Urinary bladder (tissue), 4 donors: ENCODE measurements at places on chromosomes 5 and 9. TPM values are rescaled to one million over a fixed set of nuclear protein-coding genes. Genes with fewer than 3 reads are reported as not detected.

DNA sequence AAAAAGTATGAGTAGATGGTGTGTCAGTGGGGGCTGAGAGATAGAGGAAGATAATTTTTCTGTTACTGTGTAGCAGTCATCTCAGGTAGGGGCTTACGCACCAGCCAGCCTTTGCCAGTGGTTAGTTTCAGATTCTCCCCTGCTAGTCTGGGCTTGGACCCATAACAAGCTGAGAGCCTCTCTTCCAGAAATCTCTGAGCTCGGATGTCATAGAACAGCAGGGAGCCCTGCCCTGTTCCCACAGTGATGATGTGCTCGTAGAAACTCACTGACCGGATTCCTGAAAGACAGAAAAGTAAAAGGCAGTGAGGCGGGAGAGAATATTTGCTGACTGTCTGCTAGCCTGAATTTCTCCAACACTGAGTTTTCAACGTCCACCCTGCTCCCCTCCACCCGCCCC lies 37.2 kb downstream of the DCAF12 start:
- no peak for DNase-seq

DNA sequence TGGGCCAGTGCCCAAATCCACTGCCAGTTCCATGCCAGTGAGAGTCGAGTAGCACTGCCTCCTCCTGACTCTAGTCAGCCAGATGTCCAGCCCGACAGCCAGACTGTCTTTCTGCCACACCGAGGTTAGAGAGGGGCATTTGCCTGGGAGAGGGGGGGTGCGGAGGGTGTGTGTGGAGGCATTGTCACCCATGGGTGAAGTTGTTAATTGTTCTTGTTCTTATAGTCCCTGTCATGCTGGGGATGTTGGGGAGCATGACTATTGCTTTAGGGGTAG lies 1.1 kb downstream of the RGP1 start:
- DNase-seq: no peak

- DNase-seq: no peak
These were observed 27.5 kb upstream of the SYK start for GRCh38 chr9:90774071-90774470.

DNA sequence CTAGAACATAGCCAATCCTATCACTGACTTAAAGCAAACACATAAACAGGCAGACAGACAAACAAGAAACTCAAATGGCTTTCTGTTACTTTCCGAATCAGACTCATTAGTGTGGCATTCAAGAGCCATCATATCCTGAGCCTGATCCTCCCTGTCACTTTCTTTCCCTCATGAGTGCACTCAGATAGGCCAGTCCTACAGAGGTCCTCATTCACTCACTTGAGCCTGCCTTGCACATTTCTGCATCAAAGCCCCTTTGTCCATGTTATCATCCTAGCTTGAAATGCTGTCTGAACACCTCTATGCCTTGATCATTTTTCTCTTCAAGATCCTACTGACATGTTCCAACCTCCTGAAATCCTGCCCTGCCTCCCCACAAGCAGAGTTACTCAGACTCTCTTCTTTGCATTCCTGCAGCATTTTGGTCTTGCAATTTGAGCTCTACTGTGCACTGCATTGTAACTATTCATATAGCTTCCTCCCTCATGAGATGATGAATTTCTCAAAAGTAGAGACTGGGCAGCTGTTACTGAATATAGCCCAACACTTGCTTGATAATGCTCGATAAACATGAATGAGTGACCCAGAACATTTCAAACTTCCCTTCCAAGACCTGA lies 126.9 kb downstream of the PALM2AKAP2 start:
- no peak for DNase-seq

DNA sequence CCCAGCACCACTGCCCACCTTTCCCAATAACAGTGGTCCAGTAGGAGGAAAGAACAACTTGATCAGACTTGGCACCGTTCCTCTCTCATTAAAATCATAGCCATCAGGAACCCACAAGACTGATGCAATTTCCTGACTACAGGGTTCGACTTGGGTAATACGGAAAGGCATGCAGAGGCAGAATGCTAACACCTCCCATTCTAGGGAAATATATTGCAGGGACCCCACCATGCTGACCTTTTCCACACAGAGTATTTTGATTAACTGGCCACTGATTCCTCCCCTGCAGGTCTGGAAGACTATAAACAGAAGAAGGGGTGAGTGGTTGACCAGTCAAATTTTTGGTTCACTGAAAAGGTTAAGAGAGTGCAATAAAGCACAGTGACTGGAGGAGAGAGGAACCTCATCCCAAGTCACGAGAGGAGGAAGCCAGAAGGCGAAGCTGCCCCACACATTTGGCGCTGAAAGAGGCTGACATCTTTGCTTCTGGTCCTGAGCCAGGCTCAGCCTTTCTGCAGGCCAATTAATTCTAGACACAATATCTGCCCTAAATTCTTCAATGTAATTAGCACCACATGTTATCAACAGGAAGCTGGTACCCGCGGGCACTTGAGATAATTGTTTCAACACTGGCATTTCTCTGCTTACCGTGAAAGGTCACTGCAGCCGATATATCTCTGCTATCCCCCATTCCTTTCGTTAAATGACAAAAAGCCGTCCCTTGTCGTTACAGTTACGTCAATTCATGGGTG lies 64.7 kb upstream of the SPOCK1 start:
- DNase-seq: no peak

- DNase-seq: no peak
These were observed 128.5 kb downstream of the CHSY3 start for GRCh38 chr5:130032807-130033206.

Gene SEC61B
- total RNA-seq: 65.0 TPM

GRCh38 chr5:58795327-58795726 lies 212.5 kb downstream of the RAB3C start:
- DNase-seq: no peak

DNA sequence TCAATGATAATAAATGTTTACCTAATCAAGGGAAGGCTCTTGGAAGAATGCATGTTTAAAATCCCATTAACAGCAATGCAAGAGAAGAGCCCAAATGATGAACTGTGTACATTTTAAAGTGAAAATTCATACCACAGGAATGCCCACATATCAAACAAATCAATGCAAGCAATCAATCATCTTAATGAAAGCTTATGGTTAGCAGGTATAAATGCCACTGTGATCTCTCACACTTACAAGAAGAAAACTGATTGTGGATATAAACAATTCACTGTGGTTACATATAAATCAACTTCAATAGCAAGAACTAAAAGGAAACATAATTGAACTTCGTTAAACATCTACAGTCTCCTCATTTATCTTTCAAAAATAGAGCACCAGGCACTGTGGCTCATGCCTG lies 161.0 kb upstream of the RORB start:
- DNase-seq: no peak

DNA sequence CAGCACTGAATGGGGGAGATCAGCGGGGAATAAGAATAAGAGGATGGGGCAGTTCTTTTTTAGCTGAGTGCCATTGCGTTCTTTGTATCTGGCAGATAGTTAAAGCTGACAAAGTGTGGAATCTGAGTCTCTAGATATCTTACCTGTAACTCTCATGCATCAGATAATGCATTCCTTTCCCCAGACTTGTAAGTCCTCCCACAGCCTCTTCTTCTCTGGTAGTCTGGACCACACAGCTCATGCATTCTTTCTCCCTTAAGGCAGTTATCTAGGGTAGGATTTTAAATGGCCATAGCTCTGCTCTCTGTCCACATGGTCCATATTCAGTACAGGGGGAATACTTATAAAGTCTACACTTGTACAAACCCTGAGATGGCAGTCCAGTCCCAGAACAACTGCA lies 54.0 kb upstream of the FGF10 start:
- no peak for DNase-seq

- no peak for DNase-seq
These were observed 26.7 kb downstream of the KCNV2 start for GRCh38 chr9:2743937-2744529.

Gene WNT8A
- not detected for total RNA-seq

- DNase-seq: no peak
These were observed 6.4 kb downstream of the ENTPD8 start for GRCh38 chr9:137434498-137435380.

GRCh38 chr9:36974731-36975130 lies 59.3 kb downstream of the PAX5 start:
- DNase-seq: no peak

Gene RGS7BP
- total RNA-seq: 4.3 TPM

Gene TRIM23
- 43.7 TPM for total RNA-seq

GRCh38 chr9:132443951-132444607 lies 34.1 kb downstream of the CFAP77 start:
- DNase-seq: no peak

Gene CER1
- 0.74 TPM for total RNA-seq

Gene FOXD4L3
- not detected for total RNA-seq

Gene SAXO1
- 0.21 TPM for total RNA-seq

- no peak for DNase-seq
These were observed 216.5 kb downstream of the PDZD2 start for GRCh38 chr5:31855134-31856040.

DNA sequence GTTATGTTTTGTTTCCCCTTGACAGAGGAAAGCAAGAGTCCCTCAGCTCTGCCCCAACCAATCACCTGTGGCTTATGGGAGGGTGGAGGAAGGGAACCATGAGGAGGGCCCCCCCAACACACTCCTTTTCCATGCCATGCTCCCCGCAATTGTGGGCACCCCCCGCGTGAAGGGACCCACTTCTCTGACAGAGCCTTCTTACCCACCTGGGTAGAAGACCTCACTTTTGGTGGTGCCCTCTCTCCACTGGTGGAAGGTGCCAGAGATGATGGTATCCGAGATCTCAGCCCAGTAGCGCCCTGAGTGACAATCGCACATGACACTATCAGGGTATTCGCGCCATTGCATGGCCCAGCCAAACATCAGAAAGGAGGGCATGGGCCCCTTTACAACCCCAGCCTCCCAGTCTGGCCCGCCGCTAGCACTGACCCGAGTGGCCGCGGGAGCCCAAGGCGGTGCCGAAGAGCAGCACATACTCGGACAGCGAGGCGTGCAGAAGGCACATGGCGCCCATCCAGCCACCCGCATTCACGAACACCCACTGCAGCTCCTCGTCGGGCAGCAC lies 714 bp downstream of the SIGMAR1 start:
- DNase-seq: no peak

DNA sequence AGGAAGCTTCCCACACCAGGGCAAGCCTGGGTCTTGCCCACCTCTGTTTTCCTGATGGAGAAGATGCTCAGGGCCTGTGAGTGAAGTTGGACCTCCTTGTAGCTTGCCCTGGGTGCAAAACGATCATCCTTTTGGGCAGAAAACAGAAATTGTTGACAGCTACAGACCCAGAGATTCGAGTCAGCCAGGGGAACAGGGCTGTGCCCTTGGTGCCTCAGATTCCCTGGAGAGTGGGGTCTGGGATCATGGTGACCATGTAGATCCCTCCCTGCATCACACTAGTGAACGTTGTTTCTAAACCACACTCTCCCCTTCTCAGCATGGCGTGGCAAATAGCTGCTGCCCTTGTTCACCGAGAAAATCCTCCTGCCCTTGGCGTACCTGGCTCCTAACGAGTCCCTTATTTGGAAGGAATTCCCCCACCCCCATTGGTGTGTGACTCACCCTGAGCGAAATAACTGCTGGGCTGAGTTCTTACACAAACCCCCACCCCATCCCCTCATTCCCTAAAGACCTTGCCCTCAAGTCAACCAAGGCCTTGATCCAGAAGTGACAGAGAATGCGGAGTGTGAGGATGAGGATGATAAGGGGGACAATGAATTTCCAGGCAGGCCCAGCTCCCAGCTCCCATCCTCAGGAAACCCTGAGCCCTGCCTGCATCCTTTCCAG lies 1.1 kb upstream of the DCANP1 start:
- no peak for DNase-seq

GRCh38 chr5:166086568-166086967 lies 2204.9 kb upstream of the WWC1 start:
- DNase-seq: no peak

DNA sequence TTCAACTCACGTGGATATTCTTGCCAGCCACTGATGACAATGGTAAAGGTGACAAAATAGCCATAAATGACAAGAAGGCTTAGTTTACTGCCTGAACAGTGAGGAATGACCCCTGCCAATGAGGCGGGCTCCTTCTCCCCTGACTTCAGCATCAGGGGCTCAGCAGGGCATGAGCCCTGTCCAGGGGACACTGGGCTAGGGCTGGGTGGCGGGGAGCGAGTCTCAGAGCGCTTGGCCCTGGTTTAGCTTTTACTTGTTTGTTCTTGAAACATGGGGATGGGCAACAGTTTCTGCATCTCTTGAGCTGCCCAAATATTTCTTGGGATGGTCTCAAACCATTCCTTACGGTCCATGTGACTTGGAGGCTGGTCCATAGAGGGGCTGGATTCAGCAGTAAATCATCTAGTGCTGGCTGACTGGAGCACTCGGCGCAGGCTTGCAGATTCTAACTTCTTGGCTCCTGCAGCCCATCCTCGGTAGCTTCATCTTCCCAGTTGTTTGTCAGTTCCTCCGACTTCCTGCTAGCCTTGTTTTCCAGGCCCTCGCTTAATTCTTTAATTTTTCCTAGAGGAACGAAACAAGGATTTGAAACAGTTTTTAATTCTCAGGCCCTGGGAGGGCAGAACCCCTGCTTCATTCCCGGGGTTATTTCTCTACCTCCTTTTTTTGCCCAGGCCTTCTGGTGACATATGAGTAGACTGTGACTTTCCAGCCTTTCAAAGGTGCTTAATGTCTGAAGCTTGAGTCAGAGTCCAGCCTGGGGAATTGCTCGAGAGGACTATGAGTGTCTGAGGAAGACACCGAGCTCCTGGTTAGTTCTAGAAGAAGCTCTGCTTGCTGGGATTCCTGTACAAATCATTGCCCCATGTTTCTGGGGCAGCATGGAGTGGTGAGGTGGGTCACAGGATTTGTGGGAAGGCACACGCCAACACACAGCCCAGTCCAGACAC lies 4.5 kb upstream of the HMCN2 start:
- no peak for DNase-seq

DNA sequence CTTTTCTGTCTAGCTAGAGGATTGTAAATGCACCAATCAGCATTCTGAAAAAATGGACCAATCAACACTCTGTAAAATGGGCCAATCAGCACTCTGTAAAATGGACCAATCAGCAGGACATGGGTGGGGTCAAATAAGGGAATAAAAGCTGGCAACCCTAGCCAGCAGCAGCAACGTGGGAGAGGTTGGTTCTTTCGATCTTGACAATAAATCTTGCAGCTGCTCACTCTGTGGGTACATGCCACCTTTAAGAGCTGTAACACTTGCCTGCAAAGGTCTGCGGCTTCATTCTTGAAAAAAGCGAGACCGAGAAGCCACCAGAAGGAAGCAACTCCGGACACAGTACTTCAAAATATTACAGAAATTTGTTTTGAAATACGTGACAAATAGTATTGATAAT lies 424.6 kb upstream of the CDH9 start:
- no peak for DNase-seq

Gene LCN9
- not detected for total RNA-seq

- DNase-seq: no peak
These were observed at the start of gene ANKRD34B for GRCh38 chr5:80569961-80570786. TSS of gene ANKRD34B (minus strand) at chr5:80570280. CDS start at chr5:80560019, 10,261 bp downstream.

- DNase-seq: no peak
These were observed 133.6 kb upstream of the CDKN2B start for GRCh38 chr9:22142671-22143070.

DNA sequence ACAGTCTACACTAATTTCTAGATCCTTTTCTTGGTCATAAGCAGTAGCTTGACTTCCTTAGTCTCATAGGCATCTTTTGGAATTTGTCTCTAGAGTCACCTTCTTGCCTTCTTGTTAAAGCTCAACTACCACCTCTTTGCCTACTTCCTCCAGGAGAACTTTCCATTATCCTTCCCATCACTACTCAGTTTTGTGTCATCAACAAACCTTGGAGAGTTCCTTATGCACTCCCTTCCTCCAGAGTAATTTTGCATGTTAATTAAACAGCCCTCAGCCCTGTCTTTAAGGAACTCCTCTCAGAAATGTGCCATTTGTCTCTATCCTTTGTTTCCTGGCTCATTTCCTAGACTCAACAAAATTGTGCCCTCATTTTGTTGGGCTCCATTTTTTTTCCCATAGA lies 4.2 kb upstream of the EPB41L4B start:
- no peak for DNase-seq

- no peak for DNase-seq
These were observed 11.0 kb downstream of the PRXL2C start for GRCh38 chr9:96644137-96644536.
